ENCODE measurements at places on chromosomes 12 and 14. TPM values are rescaled to one million over a fixed set of nuclear protein-coding genes. Genes with fewer than 3 reads are reported as not detected.

PPP4R4 gene
- under 0.01 TPM for total RNA-seq

OVCH1 gene
- not detected for total RNA-seq

LIN7A gene
- total RNA-seq: 1.8 TPM

ITPR2 gene
- 113 TPM for total RNA-seq

SLC7A7 gene
- 10.1 TPM for total RNA-seq

SERPINA3 gene
- total RNA-seq: 0.61 TPM

GNPTAB gene
- 23.4 TPM for total RNA-seq

ATN1 gene
- total RNA-seq: 16.6 TPM

BICD1 gene
- 8.1 TPM for total RNA-seq

PTGER2 gene
- under 0.01 TPM for total RNA-seq

CCDC197 gene
- not detected for total RNA-seq

LHX5 gene
- not detected for total RNA-seq

PLBD1 gene
- under 0.01 TPM for total RNA-seq

ZC2HC1C gene
- 3.6 TPM for total RNA-seq

RAD9B gene
- 0.30 TPM for total RNA-seq

TAS2R30 gene
- total RNA-seq: 4.9 TPM

GAS2L3 gene
- total RNA-seq: 28.3 TPM

CCDC38 gene
- not detected for total RNA-seq

AICDA gene
- total RNA-seq: not detected

STYX gene
- 25.7 TPM for total RNA-seq

TNS2 gene
- total RNA-seq: 30.9 TPM

RAPGEF3 gene
- total RNA-seq: 29.5 TPM

INHBC gene
- total RNA-seq: not detected

FGD4 gene
- total RNA-seq: 13.0 TPM

TAS2R7 gene
- total RNA-seq: not detected

TDG gene
- 32.8 TPM for total RNA-seq

LRFN5 gene
- 0.30 TPM for total RNA-seq

FITM1 gene
- total RNA-seq: under 0.01 TPM

ADAM21 gene
- total RNA-seq: 0.30 TPM

EXOC5 gene
- total RNA-seq: 80.4 TPM

AQP6 gene
- under 0.01 TPM for total RNA-seq

TCL1B gene
- total RNA-seq: not detected

TBX5 gene
- not detected for total RNA-seq

SPX gene
- not detected for total RNA-seq

CLEC2A gene
- total RNA-seq: not detected

TEAD4 gene
- total RNA-seq: 19.8 TPM

SYNE3 gene
- total RNA-seq: 10.8 TPM

TNFRSF1A gene
- 36.5 TPM for total RNA-seq

LRRC10 gene
- not detected for total RNA-seq

PRKD1 gene
- total RNA-seq: 7.4 TPM

OTUB2 gene
- 0.97 TPM for total RNA-seq

PDZRN4 gene
- total RNA-seq: not detected

RNF212B gene
- not detected for total RNA-seq

SYT1 gene
- 6.8 TPM for total RNA-seq

ALDH1L2 gene
- 2.9 TPM for total RNA-seq

VSX2 gene
- total RNA-seq: not detected

CCDC175 gene
- not detected for total RNA-seq

TMEM52B gene
- not detected for total RNA-seq

P2RX7 gene
- 0.65 TPM for total RNA-seq

PMEL gene
- 1.8 TPM for total RNA-seq

ATP2B1 gene
- total RNA-seq: 44.4 TPM

DTX3 gene
- total RNA-seq: 8.1 TPM

TBC1D30 gene
- 30.2 TPM for total RNA-seq
